ENCODE measurements at places on chromosomes 3 and 15.

DNA sequence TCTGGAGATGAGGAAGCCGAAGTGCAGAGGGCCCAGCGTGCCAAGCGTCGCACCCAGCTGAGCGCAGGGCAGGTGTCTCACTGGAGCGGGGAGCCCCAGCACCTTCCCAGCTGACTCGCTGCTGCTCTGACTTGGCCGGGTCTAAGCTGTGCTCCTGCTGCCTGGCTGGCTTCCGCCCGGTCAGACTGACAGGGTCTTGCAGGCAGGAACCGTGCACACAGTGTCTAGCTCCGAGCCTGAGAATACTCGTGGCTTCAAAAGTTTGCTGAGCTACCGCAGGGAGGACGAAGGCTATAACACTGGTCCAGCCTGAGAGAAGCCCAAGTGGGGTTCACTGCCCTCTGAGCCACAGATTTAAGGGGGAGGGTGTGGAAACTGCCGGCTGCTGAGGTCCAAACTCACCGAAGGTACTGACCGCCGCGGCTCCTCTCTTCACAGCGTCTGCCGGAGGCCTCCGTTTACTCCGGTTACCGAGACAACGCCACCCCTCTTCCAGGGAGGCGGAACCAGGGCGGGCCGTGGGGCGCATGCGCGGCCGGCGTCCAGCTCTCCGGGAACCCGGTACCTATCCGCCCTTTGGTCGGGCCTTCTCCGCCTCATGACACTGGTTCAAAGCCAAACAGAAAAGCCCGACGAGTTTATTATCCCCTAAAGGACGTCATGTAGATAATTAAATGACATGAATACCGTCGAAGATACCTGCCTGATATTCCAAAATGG lies at the start of gene CFAP44:
CFAP44 (minus strand) TSS at position 443 of the 720 bp plus-strand sequence. CDS start 7,829 bp downstream, outside the sequence.
- DNase-seq, result peak; percentile 77

GRCh38 chr15:72146934-72147333 lies 28.7 kb downstream of the SENP8 start:
- no peak for DNase-seq

- no peak for DNase-seq
These were observed 11.6 kb downstream of the FMN1 start for GRCh38 chr15:33182926-33183325.

DNA sequence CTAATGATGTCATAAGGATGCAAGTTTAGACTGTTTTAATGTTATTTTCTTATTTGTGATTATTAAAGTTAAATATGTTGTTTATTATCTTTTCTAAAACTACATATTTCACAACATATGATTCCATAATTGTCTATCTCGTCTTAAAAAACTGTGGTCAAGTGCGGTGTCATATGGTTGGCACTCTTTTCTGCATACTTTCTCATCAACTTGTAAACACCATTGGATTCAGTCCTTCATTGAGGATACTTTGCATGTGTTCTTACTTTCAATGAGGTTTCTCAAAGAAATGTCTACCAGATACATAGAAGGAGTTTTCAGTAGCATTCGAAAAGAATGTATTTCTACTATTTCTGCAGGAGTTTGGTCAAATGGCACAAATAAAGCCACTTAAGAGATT lies 22.0 kb upstream of the ALPK3 start:
- DNase-seq, result no peak

- no peak for DNase-seq
These were observed 57.4 kb upstream of the PPARG start for GRCh38 chr3:12231431-12231830.

DNA sequence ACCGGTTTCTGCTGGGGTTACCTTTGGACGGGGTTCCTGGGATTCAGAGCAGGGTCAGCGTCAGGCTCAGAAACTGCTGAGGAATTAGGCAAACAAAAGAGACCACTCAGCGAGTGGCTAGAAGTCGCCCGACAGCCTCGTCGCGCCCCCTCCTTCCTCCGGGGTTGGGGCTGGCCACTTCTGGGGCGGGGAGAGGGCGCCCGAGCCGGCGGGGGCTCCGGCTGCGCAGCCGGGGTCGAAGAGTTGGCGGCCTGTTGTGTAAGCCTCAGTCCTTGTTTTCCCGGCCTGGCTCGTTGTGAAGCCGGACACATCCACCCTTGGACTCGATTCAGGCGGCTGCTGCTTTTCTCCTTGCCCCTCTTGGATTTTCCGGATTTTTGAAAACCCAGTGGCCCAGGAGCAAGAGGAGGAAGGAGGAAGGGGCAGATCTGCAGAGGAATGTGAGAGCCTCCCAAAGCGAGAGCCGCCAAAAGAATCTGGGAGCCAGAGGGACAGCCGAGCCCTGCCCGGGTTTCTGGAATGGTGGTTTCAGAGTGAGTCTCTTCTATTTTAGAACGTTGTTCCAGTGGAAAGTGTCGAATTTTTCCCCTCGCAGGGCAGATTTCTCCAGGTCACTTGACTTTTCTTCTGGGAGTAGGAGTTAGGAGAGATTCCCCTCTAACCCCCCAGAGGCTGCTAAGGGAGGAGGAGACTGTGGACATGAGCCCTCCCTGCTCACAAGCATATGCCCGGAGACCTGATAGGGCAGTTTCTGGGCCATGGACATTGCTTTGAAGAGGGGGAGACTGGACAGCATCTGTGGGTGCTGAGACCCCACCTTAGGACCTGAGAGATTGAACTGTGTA lies 666 bp downstream of the SNX33 start:
- peak; percentile 60 for DNase-seq

DNA sequence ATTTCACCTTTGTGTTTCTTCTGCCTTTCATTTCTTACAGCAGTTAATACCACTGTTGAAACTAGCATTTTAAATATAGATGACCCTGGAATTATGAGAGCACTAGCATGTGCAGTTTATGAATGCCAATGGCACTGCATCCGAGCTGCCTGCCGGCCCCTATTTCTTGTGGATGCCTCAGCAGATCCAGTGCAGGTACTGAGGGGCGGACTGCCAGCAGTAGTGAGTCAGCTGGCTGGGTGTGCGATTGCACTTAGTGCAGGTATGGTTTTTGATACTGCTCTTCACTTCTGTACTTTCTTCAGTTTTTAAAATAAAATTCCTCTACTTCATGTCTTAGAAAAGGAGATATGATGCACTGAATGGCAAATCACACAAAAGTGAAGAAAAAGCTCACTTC lies 453.0 kb downstream of the DIPK2A start:
- DNase-seq, result peak; percentile 25

GRCh38 chr3:43423142-43423541 lies 136.8 kb downstream of the SNRK start:
- no peak for DNase-seq

DNA sequence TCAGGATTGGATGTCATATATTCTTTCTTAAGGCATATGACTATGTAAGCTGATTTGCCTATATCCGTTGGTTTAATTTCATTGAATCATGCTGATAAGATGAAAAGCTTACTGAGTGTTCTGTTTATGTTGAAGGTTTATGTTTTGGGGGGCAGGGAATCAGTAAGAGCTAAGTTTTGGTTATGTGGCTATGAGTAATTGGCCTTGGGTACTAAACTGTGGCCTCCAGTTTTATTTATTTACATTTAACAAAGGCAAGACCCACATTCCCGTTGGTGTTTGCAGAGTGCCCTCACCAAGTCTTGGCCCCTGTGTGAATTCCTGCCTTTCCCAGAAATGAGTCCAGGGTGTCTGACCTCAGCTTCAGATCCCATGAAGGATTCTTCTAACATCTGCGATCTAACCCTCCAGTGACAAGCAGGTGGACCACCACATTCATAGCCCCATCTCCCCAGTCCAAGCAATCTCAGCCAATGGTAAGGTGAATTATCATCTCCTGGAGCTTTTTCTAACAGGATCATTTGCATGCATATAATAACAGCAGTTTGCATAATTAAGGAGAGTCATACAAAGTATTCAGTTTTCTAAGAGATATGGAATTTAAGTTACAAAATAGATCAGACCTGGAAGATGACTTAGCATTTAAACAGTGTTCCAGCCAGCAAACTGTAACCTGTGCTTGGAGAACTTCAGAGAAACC lies 27.4 kb downstream of the GLDN start:
- no peak for DNase-seq

GRCh38 chr3:167306319-167306718 lies 73.8 kb downstream of the ZBBX start:
- DNase-seq, result no peak

DNA sequence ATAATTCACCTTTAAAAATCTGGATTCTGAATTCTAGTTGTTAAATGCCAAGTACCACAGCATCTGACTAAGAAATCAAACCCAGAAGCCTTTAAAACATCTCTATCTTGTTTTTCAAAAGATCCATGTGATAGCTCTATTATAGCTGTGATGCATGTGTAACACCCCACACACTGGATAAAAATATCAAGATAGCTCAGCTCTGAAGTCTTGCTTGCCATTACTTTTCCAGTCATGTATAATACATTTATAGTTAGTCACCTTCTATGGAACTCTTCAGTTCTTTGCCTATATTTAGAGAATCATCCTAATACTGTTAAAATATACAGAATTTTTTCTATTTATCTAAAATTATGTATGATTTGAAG lies 11.6 kb downstream of the ARPP19 start:
- no peak for DNase-seq

GRCh38 chr3:132643366-132643765 lies 16.2 kb downstream of the ACAD11 start:
- no peak for DNase-seq

DNA sequence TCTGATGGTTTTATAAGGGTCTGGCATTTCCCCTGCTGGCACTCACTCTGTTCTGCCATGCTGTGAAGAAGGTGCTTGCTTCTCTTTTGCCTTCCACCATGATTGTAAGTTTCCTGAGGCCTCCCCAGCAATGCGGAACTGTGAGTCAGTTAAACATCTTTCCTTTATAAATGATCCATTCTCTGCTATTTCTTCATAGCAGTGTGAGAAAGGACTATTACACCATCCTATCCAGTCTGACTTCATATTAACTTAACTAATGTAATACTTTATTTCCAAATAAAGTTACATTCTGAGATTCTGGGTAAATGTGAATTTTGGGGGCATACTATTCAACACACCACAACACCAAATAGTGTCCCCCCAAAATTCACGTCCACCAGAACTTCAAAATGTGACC lies 22.2 kb upstream of the MAP3K13 start:
- DNase-seq, result no peak

GRCh38 chr15:39787479-39787878 lies 4.8 kb upstream of the FSIP1 start:
- no peak for DNase-seq

DNA sequence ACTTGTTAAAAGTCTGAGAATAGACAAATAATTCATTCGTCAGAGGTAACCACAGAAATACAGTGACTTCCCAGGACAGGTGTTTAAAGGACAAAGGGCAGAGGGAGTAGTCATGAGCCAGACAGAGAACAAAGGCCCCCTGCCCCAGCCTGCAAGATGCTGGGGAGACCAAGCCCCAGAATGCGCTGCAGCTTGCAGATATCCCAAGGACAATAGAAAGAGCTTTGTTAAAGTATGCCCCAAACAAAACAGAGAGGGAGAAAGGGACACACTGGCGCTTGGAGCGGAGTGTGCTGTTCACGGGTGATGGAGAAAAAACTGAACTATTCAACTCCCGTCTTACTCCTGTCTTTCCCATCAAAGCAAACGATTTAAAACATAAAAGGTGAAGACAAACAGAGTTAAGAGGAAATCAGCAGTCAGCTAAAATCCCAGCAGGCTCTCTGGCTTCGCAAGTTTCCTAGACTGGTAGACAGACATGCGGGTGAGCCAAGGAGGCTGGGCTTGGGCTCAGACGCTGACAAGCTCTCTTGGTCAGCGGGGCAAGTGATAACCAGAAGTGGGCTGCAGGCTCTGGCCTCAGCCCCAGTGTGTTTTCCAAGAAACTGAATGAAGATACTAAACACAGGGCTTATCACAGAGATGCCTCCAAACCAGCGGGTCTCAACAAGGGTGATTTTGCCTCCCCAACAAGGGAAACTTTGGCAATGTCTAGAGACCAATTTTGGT lies 130.1 kb downstream of the UACA start:
- DNase-seq, result no peak

DNA sequence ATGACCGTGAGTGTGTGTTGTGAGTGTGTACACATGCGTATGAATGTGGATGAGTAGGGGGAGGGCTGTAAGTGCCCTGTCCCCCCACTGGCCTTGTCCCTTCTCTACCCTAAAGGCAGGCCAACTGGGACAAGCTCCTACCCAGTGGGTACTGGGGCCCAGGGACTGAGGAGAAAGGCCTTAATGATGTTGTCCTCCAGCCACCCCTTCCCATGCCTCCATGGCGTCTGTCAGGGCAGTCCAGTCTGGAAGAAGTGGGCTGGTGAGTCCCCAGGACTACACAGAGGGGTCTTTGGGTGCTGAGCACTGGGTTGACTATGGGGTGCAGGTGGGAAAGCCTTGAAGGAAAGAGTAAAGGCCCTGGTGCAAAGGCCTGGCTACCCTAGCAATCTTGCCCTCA lies 16.9 kb upstream of the CORO2B start:
- no peak for DNase-seq

- DNase-seq, result no peak
These were observed 12.4 kb upstream of the CEP152 start for GRCh38 chr15:48823237-48823636.

DNA sequence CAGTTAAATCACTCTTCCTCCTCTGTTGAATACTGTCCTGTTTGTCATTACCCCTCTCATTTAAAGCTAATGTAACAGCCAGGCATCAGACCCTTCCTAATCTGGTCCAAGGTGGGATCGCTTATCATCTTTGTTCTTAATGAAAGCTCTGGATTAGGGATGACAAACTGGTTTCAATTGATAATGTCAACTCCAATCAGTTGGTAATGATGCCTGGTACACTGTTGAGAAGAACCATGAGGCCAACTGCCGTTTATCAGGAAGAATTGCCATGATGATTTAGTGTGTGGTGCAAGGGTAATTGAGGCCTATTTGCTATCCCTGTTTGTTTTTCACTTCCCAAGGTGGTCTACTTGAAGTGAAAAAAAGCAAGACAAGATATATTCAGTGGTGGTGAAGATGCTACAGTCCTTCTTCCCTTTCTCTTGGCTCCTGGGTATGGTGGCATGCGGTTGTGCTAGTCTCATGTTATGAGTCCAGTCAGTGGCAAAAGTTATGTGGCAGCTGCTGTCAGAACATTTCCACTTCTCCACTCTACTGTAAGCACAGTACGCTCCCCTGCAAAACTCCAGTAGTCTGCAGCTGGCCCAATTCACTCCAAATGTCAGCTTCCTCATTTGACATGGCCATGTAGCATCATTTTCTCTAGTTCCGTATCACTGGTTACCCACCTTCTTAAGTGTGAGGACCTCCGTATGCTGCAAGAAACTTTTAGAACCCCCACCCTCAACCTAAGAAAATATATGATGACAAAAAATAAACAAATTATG lies 72.5 kb downstream of the MORC1 start:
- DNase-seq, result no peak

GRCh38 chr3:17227472-17227871 lies 342.7 kb downstream of the PLCL2 start:
- no peak for DNase-seq

DNA sequence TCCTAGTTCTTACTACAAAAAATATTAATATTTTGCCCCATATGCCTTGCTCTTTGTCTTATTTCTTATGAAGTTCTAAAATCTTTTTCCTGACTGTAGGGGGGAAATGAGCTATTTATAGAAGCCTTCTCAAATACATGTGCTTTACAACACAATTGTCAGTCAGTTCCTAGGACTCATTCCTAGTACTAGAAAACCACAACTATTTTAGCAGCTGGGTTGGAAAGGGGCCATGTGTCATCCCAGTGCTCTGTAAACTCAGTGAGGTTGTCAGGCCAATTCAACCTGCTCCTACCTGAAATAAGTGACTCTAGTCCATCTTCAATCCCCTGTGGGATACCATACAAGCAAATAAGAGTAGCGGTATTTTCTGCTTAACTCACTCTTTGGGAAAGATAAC lies 153.8 kb downstream of the ULK4 start:
- DNase-seq, result no peak

Measured in left lung (tissue), 14 donors.